Ovary (tissue), 10 donors: ENCODE measurements at places on chromosomes 7 and 10. TPM values are rescaled to one million over a fixed set of nuclear protein-coding genes. Genes with fewer than 3 reads are reported as not detected.

DNA sequence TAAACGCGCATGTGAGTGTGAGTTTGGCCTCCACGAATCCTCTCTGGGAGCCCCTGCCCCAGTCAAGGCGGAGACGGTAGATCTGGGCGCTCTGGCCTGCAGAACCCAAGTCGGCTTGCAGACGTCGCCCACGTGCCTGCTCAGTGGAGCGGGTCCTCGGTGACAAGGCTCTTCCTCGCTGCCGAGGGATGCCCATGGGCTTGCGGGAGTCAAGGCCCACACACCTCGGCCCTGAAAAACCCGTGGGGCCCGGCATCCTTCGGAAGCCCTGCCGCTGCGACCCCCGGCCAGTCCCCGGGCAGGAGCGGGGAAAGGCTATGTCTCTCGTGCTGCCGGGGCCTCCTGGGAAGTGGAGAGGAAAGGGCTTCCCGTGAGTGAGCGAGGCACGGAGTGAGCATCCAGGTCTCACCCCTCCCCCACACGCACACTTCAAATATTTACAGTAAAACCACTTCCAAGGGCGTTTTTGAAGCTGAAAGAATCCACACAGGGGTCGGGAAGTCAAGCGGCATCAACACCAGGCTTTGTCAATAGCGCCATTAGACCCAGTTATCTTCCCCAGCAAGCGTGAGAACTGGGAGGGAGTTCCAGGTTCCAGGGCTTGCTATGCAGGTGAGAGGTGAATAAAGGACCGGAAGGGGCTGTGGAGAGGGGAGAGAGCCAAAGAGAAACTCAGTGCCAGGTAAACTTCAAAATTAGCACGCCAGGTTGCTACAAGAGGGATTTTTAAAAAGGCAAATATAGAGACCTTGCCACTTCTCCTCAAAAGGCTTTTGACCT lies 1.1 kb upstream of the MNX1 start:
- no peak for DNase-seq

DNA sequence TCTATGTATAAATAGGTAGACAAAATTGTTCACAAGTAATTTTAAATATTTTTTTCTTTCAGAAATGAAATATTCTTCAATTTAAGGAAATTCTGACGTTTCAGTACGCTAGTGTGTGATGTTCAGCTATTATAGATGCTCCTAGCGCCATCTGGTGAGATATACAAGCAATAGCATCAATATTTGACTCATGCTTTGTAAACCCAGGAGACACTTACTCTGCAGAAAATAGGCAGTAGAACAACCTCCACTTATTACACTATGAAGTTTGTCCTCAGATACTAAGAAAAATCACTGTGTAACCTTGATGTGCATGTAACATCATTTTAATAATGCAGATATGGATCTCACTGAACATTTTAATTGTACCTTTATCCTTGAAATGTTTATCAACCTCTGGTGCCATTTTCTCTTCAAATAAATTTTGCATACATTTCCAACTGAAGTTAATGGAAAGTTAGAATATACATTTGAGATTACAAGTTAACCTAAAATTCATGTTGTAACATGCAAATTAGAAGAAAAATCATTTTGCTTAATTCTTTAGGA lies 151.5 kb upstream of the FAM3C start:
- no peak for DNase-seq

Gene OR2A1
- polyA plus RNA-seq, result 0.16 TPM

DNA sequence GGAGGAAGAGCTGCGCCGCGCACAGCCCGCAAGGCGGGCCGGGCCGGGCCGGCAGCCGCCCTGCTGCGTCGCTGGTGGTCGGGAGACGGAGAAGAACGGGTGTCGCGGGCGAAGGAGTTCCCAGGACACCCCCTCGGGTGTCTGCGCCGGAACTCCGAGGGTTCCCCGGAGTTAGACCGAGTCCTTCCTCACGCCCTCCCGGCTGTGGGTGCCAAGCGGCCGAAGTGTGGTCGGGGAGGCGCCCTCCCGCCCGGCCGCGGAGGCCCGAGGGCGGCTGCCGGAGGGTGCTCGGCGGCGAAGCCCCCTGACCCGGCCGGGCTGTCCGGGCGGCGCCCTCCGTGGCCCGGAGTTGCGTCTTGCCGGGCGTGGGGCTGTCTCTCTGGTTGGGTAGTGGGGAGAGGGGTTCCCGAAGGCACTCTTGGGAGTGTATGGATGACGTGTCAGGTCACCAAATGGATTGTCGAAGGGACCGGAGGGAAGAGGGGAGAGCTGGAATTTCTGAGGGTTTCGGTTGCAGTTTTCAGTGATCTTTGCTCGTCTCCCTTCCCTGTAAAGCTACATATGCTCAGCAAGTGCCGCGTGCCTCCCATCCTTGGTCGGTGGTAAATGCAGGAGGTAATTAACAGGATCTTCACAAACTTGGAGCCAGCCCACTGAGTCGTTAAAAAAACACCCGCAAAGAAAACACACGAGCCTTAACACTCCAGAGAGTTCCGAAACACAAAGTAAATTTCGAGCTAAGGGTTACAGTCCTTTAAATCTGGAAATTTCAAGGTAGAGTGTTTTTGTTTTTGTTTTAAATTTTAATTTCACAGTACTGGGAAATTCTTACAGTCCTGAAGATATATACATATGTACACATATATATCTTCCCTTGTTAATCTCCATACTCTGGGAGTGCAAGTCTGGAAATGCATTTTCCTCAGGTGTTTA lies 871 bp downstream of the ST7 start:
- DNase-seq, result peak; percentile 72

GRCh38 chr10:113326160-113327111 lies 226.4 kb upstream of the HABP2 start:
- no peak for DNase-seq

DNA sequence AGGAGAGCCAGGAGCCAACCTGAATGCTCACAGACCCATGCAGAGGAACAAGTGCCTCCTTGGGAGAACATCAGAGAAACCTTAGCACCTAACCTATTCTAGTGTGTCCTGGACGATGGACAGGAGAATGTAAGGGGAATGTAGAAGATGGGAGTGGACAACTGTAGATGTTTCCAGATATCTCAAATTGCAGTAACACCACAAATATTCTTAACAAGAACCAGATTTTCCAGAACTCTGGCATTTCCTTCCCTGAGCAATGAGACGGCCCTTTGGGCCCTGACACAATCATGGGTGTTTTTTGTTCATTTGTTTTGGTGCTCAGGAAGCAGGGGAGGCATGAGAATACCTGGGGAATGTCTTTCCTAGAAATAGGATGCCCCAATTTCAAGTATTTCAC lies 196.1 kb upstream of the PRSS1 start:
- no peak for DNase-seq

- DNase-seq, result no peak
Measured at GRCh38 chr10:29189256-29189655, 99.6 kb upstream of the LYZL1 start.

DNA sequence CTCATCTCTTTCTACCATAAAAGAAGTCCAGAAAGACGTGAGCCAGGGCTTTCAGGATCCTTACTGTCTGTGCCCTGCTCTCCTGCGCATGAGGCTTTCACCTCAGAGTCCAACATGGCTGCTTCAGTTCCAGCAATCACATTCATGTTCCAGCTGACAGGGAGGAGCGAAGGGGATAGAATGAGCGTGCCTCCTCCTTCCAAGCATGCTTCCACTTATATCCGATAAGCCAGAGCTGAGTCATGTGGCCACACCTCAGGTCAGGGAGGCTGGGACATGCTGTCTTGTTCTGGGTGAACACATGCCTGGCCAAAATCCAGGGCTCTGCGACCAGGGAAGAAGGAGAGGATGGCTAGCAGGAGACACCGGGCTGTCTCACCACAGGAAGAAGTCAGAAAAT lies 248.2 kb downstream of the SKAP2 start:
- no peak for DNase-seq
